Body of pancreas (tissue), 4 donors: ENCODE measurements at places on chromosomes 11 and 22.

GRCh38 chr11:62796281-62796680 lies 4.5 kb upstream of the TMEM223 start:
- no peak for DNase-seq

DNA sequence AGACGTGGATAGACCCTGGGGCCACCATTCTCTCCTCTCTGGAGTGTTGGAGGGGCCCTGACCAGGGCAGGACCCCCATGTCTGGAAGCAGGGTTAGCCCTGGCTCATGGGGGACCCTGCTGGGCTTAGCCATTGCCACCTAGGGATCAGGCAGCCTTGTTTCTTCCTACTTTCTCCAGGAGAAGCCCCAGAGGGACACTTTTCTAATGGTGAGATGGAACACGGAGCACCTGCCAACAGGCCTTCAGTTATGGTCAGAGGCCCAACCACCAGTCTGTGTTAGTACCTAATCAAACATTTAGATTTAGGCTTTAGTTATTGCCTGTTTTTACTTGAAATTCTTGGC lies 1.9 kb upstream of the C22orf39 start:
- no peak for DNase-seq

GRCh38 chr11:81852896-81853295 lies 880.8 kb downstream of the FAM181B start:
- no peak for DNase-seq

DNA sequence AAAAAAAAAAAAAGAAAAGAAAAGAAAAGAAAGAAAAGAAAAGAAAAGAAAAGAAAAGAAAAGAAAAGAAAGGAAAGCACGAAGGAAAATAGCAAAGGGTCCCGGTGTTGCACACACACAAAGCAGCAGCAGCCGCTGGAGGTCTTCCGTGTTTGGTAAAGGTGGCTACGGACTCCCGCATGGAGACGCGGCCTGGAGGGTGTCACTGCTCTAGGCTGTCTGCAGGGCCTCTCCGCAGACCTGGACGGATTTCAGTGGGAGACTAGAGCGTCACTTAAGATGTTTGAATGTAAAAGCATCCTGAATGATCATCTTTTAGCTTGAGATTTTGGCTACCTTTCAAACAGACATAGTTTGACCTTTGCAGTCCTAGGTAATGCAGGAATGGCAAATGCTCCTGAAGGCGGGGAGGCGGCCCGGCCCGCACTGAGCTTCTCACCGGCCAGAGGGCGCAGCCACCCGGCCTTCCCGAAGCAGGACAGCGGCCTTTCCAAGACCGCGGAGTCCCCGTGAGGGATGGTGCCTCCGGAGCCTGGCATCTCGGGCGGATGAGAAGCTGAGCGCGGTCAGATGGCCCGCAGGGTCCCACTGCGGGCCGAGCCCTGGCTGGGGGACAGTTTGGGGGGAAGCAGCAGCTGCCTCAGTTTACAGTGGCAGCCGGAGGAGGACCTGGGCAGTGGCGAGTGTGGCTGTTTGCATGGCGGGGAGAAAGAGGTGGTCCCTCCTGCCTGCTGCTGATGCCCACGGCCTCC lies 18.5 kb downstream of the KRTAP5-5 start:
- no peak for DNase-seq

GRCh38 chr22:39915295-39915726 lies 14.4 kb downstream of the GRAP2 start:
- no peak for DNase-seq

GRCh38 chr11:2717561-2718325 lies 17.9 kb upstream of the KCNQ1OT1 start:
- no peak for DNase-seq

DNA sequence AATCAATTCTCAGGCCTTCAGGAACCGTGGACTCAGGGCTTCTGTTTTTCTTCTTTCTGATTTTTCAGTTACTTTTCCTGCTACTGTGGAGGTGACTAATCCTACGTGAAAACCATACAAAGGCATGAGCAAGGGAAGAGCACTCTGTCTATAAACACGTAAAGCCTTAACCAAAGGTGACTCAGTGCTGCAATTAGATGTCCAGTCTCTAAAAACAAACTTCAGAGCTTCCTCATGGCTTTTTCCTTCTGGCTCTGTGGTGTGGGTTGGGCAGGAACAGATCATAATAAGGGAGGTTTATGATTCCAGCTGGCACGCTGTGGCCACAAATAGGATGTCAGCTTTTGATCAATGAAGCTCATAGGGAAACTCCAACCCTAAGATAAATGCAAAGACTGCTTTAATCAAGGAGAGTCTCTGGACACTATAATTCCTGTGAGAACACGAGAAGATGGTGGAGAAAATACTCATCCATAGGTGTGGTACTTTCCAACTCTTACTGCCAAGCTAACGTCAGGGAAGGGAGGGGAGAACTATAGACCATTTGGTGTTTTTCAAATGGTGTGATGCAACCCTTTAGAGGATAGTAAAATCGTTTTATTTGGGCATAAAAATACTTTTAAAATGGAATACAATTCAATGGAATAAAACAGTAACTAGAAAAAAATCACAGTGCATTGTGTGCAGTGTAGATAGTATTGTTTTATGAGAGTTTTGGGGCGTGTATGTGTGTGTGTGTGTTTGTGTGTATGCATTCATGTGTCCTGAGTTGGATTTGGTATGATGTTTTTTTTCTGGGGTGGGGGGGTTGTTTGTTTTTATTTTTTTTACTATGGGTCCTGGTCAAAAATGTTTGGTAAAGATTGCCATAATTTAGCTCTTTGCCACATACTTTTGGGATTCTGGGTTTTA lies at the start of gene NXPE2:
TSS of gene NXPE2 (plus strand) at position 403 of the 912 bp plus-strand sequence. CDS start at position 452, 49 bp downstream.
- no peak for DNase-seq

GRCh38 chr11:97269527-97269926 lies 879.7 kb downstream of the JRKL start:
- no peak for DNase-seq

GRCh38 chr11:36177836-36178235 lies 111.4 kb downstream of the COMMD9 start:
- DNase-seq: no peak

GRCh38 chr11:24872186-24872585 lies 375.3 kb downstream of the LUZP2 start:
- no peak for DNase-seq

GRCh38 chr22:37370306-37370979 lies 56.8 kb downstream of the ELFN2 start:
- peak; percentile 43 for DNase-seq

GRCh38 chr22:45454275-45454674 lies 40.8 kb downstream of the RIBC2 start:
- no peak for DNase-seq

DNA sequence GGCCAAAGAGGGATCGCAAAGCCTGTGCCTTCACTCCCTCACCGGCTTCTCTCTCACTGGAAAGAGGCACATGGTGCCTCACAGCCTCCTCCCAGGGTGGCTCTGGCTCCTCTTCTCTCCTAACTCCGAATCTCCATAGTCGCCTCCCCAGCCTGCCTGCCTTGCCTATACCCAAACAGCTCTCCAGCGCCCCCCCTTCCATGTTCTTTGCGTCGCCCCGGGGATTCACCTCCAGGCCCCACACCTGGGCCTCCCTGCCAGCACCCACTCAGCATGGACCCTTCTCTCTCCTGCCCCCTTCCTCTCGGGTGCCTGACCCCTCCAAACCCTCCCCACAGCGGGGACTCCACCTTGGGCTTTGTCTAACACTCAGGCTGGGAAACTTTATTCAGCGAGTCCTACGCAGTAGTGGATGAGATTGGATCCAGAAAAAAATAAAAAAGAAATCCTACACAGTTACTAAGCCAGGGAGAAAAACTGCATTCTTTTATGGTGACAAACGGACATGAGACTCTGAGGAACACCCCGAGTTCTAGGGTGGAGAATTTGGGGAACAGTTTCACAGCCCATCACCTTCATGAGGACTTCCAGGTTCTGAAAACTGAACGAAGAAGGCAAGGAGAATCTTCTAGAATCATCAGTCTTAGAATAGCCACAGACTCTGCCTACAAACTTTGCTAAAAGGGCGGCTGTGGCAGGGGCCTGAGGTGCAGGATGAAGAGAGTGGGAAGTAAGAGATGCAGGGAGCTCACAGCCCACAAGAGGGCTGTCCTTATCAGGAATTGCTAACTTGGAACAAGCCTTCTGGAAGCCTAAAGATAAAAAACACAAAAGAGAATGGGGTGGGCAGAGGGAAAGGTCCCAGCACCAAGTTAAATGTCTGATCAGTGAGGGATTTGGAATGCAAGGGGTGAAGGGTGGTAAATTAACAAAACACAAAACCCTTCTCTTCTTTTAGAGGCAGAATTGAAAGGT lies 5.3 kb downstream of the PPM1F start:
- DNase-seq: no peak

GRCh38 chr22:24209016-24209415 lies 27.7 kb downstream of the SUSD2 start:
- DNase-seq: no peak

- peak; percentile 77 for DNase-seq
Observed at GRCh38 chr22:41447435-41448188, 1.0 kb upstream of the TOB2 start.

DNA sequence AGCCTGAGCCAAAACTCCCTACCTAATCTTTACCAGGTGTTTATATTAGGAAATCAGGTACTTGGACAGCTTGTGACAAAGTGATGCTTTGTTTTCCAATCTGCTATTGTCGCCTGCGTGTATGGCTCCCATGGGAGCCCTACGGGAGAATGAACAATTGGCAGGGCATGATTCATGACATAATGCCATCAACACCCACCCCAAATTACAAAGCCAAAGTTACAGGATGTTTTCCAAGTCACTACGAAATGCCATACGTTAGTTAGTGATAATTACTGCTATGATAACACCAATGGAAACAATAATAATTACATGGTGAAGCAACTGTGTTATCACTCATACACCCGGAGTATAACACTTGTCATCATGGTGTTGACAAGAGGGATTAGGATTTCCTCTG lies 226.4 kb downstream of the FAM181B start:
- DNase-seq: no peak

- no peak for DNase-seq
Observed at GRCh38 chr22:20807315-20807752, 33.4 kb downstream of the SERPIND1 start.

DNA sequence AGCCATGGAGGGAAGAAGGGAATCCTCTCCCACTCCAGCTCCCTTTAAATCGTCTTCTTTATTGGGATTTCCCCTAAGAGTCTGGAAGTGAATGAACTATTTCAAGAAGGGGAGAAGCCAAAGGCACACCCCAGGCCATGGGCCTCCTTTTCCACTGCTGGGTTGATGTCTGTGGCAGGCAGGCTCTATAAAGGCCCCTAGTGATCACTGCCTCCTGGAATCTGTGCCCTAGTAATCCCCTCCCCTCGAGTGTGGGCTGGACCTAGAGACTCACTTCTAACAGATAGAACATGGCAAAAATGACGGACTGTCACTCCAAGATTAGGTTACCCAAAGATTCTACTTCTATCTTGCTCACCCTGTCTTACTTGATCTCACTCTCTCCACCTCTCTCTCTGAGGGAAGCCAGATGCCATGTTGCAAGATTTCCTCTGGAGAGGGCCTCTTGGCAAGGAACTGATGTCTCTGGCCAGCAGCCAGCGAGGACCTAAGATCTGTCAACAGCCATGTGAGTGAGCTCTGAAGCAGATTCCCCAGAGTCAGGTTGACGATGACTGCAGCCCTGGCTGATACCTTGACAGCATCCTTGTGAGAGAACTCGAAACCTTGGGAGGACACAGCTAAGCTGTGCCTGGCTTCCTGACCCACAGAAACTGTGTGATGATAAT lies 444.8 kb downstream of the SOX6 start:
- DNase-seq: peak; percentile 20

- DNase-seq: no peak
Observed at GRCh38 chr11:72144807-72145565, 9.5 kb downstream of the FOLR3 start.

DNA sequence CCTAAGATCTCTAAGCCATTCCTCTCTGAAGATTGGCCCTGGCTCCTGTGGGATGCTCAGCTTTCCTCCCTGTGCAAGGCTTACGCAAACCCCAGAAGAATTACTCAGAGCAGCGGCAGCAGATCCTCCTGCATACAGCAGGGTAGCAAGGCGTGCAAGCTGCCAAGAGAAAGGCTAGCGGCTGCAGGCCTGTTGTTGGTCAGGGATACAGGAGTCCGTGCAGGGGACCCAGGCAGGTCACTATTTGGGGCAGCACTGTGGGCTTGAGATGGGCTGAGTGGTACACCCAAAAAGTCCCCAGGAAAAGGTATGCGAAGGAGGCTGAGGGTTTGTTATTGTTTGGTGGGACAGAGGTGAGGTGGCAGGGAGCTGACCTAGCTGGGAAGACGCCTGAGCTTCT lies 1.5 kb downstream of the GLB1L2 start:
- DNase-seq: no peak

GRCh38 chr11:45058647-45058950 lies 87.8 kb upstream of the PRDM11 start:
- no peak for DNase-seq

- DNase-seq: no peak
Observed at GRCh38 chr22:23847991-23848864, 9.4 kb upstream of the DERL3 start.

DNA sequence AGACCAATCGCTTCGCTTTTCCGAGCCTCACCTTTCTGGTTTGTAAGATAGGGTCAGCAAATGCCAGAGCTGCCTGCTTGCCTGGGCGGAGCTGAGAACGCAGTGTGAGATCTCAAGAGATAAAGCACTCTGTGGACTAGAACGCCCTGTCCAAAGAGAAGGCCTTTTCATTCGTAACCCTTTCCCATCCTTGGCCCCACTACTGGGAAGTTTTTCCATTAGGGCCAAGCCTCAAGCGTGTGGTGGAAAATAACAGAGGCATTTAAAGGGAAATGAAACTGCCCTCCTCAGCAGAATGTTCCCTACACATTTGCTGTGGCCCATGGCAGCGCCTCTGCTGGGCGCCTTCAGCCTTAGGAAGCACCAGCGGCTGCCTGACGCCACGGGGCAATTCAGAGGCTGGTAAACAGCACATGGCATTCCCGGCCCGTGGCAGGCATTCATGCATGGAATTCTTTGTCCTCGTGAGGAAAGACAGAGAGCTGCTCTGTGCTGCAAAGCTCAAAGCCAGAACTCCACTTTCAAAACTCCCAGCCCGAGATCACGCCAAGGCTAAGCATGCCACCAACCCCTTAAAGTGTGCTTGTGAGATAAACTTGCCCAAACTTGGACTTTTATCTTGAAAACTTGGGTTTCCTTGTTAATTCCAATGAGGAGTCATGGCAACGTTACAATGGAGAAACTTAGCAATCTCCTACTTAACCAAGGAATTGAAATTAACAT lies 38.1 kb downstream of the AHNAK start:
- peak; percentile 84 for DNase-seq

- no peak for DNase-seq
Observed at GRCh38 chr11:95794086-95794485, 3.8 kb downstream of the CEP57 start.
